Stimulated activated CD8-positive, alpha-beta memory T cell treated with anti-CD3 and anti-CD28 coated beads, Interleukin-2, amount 100 ng/mL, for 1 hour (primary cell): ENCODE measurements at places on chromosomes 6 and 20.

- no peak for DNase-seq
Measured at GRCh38 chr6:26474439-26474881, 16.7 kb downstream of the BTN2A1 start.

GRCh38 chr6:10719964-10720264 lies 3.0 kb upstream of the TMEM14C start:
- DNase-seq: no peak

DNA sequence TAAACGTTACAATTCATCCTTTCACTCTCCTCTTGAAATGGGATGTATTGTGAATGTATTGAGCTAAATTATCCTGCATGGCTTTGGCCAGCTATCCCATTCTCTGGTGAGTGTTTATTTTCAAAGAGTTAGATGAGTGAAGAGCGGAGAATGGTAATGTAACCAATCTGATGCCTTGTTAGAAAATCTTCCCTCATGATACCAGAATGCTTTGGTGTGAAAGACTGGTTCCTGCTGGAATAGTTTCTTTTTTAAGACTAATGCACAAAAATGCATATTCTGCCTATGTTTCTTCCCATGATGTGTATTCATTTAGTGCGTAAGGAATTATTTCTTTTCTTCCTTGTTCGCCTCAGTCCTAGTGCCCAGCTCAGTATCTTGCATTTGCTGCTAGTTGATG lies 506.7 kb downstream of the PRKN start:
- DNase-seq: no peak

DNA sequence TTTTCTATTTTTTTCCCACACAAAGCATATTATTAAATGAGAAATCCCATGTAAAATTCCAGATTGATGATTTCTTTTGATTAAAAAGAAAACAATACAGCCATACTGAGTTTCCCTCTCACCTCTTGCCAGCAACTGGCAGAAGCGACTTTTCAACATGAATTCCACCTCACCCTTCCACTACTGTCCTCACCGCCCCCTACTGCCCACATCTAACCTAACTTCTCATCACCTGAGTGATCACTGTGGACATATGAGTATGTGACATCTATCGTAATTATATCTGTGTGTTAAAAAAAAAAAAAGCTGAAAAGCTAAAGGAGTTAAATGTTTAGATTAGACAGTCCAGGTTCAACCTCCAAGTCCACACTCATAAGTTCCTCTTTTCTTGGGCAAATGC lies 528.6 kb downstream of the PRKN start:
- no peak for DNase-seq

- no peak for DNase-seq
Measured at GRCh38 chr6:169370666-169371343, 117.2 kb upstream of the THBS2 start.
